ENCODE measurements at places on chromosomes 7 and 10.

GRCh38 chr7:84654273-84654672 is 459.7 kb upstream of the SEMA3A start:
- no peak for DNase-seq

DNA sequence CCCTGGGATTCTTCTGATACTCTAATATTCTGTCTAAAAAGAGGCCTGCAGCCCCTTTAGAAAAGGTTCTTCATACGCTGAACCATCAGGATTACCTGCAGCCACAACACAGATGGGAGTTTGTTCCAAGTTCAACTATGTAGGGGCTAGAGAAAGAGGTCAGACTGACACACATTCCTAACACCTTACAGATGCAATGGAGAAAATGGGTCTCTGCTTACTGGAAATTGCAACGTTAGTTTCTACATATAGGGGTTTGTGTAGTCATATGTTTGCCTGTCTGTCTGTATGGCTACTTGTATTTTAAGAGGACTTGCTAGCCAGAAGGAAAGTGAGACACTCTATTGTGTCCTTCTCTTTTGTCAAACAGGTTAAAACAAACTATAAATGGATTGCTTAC is 618.5 kb downstream of the INHBA start:
- no peak for DNase-seq

DNA sequence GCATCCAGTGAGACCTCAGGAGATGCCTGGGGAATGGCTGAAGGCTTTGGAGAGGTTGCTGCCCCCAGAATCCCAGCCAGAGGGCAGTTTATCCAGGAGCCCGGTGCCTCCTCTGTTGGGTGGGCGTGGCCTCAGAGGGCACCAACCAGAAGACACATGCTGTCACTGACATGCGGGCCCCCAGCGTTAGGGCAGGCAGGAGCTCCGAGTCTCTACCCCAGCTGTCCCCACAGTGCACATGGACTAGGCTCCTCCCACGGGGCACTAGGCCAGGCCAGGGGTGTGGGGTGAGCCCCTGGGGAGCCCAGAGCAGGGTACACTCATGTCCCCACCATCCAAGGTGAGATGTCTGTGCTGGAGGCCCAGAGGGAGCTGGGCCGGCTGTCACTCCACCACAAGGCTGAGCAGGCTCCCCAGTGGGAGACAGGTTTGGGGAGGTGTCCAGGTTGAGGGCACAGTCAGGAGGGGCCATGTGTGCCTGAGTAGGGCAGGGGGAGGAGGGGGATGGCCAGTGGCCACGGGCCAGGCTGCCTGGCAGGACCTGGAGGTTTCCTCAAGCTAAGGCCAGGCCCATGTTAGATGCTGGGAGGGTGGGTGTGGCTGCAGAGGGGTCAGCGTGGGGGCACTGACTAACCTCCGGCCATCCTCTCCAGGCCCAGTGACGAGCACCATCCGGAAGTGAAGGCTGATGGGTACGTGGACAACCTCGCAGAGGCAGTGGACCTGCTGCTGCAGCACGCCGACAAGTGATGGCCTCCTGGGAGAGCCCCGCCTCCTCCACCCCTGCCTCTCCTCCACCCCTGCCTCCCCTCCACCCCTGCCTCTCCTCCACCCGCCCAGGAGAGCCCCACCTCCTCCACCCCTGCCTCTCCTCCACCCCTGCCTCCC is 131.3 kb downstream of the FAM53B start:
- no peak for DNase-seq

DNA sequence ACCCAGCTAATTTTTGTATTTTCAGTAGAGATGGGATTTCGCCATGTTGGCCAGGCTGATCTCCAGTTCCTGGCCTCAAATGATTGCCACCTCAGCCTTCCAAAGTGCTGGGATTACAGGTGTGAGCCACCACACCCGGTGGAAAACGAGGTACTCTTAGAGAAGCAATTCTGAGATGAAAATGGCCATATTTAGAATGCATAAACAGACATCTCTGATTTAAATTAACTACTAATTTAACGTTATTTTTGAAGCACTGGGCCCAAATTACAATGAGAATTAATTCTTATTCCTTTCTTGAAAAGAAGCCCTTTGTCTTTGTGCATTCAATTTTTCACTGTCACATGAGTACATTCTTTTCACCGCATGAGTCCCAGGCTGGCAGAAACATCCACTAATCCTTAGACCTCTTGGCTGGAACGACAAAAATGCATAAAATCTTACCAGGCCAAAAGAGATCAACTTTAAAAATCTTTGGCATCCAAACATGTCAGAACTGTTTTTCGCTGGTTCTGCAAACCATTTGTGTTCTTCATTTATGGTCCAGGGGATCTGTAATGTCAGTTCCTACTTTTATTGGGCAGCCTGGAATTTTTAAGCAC is 60.1 kb upstream of the CAPZA2 start:
- peak; percentile 27 for DNase-seq

- no peak for DNase-seq
These were observed 400.0 kb upstream of the CELF2 start for GRCh38 chr10:10617686-10618085.

- DNase-seq: no peak
These were observed 56.2 kb upstream of the A1CF start for GRCh38 chr10:50941629-50942028.

- no peak for DNase-seq
These were observed 171.5 kb downstream of the PRPF18 start for GRCh38 chr10:13758312-13758711.

DNA sequence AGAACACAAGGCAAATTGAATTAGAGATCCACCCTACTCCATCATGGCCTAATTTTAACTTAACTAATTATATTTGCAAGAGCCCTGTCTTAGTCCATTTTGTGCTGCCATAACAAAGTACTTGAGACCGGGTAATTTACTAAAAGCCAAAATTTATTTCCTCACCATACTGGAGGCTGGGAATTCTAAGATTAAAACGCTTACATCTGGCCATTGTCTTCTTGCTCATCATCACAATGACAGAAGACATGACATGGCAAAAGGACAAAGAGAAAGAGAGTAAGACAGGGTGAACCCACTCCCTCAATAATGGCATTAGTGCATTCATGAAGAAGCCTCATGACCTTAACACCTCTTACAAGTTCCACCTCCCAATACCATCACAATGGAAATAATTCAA is 1068.6 kb downstream of the DNAJB9 start:
- DNase-seq: no peak

DNA sequence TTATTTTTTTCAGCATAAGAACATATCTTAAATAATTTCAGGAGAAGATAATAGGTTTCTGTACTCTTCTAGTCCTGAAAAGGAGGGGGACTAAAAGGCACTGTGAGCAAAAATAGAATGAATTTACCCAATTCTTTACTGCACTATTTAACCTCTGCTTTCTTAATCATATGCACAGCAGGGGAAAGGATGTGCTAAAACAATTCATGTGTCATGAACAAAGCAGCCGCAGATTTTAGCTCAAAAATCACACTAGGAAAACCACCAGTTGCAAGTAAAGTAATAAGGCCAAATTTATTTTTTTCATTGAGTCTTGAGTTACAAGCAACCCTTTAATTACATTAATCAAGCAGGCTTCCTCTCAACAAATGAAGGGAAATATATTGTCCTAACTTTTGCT is 80.1 kb downstream of the CABCOCO1 start:
- DNase-seq: no peak

GRCh38 chr7:97298561-97298960 is 181.1 kb downstream of the SDHAF3 start:
- DNase-seq: no peak

- DNase-seq: no peak
These were observed 166.4 kb downstream of the SLIT1 start for GRCh38 chr10:97019213-97019844.

DNA sequence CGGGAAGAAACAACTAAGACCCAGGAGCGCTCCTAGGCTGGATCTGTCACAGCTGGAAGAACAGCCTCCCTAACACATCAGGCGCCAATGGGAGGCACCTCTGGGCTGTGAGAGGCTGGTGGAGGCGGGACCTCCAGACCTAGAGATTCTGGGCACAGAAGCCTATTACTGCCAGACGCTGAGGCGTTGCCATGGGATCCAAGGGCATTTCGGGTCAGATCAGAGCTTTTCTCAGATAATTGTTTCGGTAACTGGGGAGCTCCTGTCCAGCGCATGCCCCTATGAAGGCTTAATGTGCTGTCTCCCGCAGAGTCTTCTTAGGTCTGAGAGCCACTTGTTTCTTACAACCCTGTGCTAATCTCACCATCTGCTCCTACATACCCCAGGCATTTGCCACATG is 339.2 kb downstream of the ZNF716 start:
- no peak for DNase-seq

DNA sequence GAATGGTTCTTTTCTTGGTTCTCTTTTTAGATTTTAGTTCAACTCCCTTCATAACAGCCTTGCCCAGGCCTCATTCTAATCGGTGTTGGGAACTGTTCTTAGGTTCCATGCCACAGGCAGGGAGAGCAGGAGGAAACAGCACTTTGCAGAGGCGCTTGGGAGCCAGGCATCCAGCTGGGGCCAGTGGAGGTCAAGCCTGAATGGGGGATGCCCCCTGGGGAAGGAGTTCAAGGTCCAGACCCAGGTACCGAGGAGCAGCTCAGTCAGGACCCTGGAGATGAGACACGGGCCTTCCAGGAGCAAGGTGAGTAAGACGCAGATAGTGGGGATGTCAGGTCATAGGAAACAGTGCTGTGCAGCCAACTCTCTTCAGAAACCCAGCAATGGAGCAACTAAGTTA is 4.5 kb downstream of the ZSCAN25 start:
- DNase-seq: no peak

- no peak for DNase-seq
These were observed 2.0 kb downstream of the TRAPPC14 start for GRCh38 chr7:100156331-100157068.

GRCh38 chr10:12479437-12479844 is 130.1 kb downstream of the CAMK1D start:
- no peak for DNase-seq

GRCh38 chr10:24802378-24802777 is 78.7 kb upstream of the ARHGAP21 start:
- DNase-seq: no peak

DNA sequence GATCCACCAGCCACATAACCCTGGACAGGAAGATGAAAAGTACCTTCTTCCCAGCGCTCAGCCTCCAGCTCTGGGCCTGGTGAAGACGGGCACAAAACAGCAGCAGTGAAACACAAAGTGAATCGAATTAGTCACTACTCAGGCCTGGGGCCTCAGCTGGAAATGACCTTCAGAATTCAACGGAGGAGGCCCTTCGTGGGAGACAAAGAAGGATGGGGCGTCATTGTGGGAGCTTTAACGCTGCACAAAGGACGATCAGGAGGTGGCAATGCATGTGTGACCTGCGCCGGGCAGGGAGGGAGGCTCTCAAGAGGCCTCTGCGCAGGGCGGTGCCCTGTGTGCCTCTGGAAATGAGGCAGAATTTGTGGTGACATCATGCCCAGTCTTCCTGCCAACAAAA is 161.9 kb downstream of the DNAJB6 start:
- no peak for DNase-seq

GRCh38 chr10:78541481-78542140 is 507.9 kb downstream of the RPS24 start:
- no peak for DNase-seq

GRCh38 chr7:83786858-83787257 is 137.9 kb upstream of the SEMA3E start:
- no peak for DNase-seq

GRCh38 chr7:22686620-22687019 is 40.4 kb upstream of the IL6 start:
- DNase-seq: no peak
